ENCODE measurements at places on chromosomes 6 and 20.

DNA sequence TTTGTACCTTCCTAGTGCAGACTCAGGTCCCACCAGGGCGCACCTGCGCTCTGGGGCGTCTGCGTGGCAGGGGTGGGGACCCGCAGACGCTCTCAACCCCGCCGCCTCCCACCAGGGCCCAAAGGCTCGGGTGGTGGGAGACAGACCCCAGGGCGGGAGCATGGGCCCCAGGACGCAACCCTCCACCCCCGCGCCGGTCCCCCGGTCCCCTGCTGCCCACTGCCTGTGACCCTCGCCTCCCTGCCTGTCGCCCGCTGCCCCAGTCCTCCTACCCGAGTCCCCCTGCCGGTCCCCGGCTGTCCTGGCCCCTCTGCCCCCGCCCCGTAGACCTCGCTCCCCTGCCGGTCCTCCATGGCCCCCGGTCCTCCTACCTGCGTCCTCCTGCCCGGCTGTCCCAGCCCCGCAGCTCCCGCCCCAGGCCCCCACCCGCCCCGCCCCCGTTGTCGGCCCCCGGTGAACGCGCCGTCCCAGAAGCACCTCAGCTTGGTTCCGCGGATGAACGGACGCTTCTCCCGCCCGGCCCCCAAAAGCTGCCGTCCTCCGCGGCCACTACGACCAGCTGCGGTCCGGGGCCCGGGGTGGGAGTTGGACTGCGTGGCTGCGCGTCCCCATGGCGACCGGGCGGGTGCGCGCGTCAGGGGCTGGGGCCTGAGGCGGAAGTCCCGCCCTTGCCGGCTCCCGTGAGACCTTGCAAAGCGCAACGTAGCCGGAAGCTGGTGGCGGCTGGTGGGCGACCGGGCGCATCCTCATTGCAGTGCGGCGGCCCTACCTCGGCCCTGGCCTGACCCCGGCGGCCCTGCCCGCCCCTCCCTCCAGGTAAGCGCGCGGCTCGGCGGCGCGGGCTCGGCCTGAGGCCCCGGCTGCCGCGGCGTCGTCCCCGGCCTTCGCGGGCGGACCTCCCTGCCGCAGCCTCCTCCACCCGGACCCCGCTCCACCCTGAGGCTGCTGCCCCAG, at the start of gene ARFGAP1:
TSS of gene ARFGAP1 (plus strand) at position 709 of the 954 bp plus-strand sequence. CDS start 2,768 bp downstream, outside the sequence.
- peak; percentile 80 for DNase-seq

- no peak for DNase-seq
Observed at GRCh38 chr20:62061851-62062423, 3.7 kb downstream of the TAF4 start.

GRCh38 chr6:159357211-159357915, 188.2 kb downstream of the FNDC1 start:
- DNase-seq = no peak

DNA sequence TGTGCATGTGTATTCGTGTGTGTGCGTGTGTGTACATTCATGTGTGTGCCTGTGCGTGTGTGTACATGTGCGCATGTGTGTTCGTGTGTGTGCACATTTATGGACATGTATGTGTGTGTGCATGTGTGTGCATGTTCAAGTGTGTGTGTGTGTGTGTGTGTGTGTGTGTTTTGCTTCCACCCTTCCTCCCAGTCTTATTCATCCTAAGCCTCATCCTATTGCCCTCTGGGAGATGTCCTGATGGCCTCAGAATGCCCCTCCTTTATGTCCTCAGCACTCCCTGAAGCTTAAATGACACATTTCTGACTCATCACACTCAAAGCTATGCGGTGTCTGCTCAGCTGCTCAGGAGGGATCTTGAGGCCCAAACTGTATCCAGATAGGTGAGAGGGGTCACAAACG, 76.6 kb upstream of the CCDC167 start:
- no peak for DNase-seq

GRCh38 chr6:157571269-157571668, 190.3 kb downstream of the ZDHHC14 start:
- DNase-seq = no peak

- no peak for DNase-seq
Observed at GRCh38 chr6:54057058-54057457, 54.2 kb upstream of the MLIP start.

GRCh38 chr6:104252276-104252675, 607.4 kb downstream of the HACE1 start:
- no peak for DNase-seq

- DNase-seq = no peak
Observed at GRCh38 chr6:148599967-148600426, 146.8 kb upstream of the UST start.

DNA sequence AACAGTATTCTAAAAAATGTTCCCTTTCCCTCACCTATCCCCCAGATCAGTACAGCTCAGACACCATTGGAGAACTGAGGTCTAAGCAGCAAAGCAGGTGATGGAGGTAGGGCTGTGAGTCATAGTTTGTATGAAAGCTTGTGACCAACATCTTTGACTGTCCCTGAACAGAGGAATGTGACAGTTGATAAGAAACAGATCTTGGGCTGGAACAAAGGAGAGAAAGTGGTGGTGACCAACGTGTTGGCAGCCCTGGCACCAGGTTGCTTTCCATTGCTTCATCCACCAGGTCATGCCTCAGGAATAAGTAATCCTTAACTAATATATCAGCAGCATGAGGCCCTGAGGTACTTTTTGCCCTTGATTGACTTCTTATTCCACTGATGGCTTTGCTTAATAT, 19.9 kb upstream of the CRIP3 start:
- DNase-seq = no peak

DNA sequence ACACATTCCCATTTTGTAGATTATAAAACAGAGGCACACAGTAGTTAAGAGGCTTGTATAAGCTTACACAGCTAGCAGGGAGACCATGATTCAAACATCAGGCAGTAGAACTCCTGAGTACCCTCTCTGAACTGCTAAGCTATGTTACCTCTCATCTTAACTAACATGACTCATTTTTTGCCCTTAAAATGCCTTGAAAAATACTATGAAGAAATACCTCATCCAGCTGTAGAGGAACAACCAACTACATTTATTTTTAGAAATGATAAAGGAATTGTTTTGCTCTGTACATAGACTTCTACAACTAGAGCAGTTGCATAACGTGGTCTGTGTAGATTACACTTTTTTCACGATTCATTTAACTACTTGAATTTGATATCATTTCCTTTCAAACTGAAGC, 102.1 kb downstream of the FLRT3 start:
- no peak for DNase-seq

- DNase-seq = no peak
Observed at GRCh38 chr6:115898246-115898645, 162.4 kb downstream of the FRK start.

DNA sequence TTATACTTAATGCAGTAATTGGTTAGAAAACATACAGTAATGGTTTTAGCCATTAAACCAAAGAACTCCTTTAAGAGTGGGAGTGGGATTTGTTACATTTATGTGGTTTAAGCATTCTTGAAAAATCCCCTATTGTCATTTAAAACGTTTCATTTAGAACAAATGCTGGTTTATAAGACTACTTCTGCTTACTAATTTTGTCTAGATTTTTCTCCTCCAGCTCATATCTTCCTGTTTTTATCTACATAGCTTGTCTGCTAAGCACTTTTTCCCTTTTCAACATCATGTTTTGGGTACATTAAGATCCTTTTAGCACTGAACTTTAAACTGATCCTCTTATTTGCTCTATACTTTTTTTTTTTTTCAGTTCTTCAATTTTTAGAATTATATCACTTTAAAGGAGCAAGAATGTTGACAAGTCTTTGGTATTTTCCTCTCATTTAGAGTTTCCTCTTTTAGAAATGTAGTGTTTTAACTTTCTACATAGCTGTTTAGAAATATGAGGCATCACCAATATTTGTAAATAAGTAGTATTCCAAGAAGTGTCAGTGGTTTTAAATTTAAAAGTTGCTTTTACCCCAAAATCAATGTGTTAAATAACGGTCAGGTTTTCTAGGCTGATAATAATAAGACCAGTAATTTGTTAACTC, 80.9 kb downstream of the SESN1 start:
- DNase-seq = no peak

DNA sequence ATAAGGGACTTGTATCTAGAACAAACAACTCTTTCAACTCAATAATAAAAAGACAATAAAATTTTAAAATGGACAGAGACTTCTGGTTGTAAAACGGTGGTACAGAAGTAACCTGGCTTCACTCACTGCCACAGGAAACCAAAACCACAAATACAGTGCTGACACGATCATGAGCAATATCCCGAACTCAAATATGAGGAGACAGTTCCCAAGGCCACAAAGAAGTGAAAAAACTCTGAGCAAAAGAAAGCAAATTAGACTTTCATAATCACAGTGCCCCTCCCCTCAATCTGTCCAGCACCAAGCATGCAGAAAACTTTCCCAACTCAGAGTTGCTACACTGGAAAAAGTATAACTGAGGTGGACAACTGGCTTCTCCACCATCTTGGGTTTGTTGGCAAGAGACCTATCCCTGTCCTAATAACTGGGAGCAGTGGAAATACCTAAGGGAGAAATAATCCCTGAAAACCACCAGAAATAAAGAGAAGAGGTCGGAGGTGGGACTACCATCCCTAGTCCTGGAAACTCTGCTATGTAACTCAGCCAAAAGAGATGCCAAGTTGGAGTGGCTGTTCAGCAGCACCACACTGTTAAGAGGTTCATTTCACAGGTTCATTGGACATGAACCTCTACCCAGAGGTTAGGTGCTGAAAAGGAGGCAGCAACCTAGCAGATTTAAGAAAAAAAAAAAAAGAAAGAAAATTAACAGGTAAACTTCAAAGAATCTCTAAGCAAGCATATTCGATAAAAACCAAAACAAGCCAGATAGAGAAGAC, 55.5 kb downstream of the REV3L start:
- DNase-seq = no peak

DNA sequence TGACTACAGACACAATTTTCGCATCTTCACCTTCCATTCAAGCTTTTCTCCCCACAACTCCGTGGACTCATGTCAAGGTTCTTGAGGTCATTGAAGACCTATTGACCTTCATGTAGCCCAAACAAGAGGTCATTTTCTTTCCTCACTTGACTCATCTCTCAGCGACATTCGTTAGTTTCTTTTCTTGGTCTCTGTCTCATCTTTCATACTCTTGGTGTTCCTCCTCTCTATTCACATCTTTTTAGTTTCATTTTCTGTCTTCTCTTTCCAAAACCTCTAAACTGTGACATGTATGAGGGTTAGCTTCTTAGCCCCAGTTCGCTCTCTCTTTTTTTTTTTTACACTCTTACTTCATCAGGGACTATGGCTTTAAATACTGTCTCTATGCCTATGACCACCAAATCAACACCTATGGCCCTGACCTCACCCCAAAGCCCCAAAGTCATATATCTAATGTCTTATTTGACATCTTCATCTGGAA, 128.6 kb upstream of the BACH2 start:
- DNase-seq = no peak

- no peak for DNase-seq
Observed at GRCh38 chr20:43323592-43323991, 133.9 kb upstream of the PTPRT start.

DNA sequence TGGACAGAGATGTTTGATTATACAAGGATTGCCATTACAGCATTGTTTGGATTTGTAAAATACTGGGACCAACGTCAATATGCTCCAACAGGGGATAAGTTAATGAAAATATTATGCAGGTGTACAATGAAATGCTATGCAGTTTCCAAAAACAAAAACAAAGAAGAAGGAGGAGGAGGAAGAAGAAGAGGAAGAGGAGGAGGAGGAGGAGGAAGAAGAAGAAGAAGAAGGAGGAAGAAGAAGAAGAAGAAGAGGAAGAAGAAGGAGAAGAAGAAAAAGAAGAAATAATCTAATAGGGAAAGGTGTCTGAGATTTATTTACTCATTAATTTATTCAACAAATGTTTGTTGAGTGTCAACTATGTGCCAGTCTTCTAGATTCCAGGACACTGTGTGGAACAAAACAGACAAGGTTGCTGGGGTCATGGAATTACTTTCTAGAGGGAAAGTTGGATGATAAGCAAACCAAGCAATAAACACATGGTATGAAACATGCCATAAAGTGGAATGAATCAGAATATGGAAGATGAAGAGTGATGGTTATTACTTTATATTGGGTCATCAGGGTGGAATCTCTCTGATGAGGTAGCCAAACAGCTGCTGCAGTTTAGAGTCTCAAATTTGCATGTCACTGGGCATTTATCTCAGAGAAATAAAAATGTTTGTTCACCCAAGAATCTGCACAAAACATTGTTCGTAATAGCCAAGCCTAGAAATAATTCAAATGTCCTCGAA, 6.3 kb upstream of the TRIM27 start:
- no peak for DNase-seq

DNA sequence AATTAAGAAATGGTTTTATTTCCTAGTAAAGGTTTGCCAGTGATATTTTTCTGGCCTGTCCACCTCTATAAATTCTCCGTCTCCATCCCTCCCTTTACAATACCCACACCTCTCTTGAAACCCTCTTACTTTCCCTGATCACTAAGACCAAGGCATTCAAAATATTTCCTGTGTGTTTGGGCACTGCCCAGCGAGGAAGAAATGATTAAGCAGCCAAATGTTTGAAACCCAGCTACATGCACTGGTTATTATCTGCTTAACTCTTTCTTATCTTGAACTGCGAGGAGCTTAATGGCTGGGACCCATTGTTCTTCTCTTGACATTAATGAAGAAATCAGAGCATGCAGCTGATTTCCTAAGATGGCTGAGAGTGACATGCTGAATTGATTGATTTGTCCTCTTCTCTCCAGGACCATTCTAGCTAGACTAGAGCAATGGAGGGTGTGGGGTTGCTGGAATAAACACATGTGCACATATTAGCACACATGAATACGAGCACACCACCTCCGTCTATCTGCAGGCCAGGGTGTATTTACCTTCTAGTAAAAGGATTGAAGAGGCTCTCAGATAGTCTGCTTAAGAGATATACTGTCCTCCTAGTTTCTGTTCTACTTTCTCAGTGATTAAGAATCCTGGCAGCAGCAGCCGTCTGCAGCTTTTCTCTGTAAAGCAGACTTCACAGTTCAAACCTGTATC, 46.1 kb upstream of the PRDM1 start:
- DNase-seq = no peak

DNA sequence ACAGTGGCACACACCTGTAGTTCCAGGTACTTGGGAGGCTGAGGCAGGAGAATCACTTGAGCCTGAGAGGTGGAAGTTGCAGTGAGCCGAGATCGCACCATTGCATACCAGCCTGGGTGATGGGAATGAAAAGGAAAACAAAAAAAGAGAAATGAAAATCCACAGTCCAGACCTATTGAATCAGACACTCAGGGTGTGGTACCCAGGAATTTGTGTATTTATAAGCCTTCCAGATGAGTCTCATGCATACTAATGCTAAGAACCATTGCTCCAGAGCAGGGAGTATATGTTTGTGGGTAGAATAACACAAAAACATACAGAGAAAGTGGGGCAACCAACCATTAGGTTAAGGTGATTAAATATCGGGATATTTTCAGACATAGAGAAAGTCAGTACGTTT, 36.1 kb upstream of the PLCB4 start:
- no peak for DNase-seq

- no peak for DNase-seq
Observed at GRCh38 chr20:18031050-18031449, 26.7 kb downstream of the OVOL2 start.

- peak; percentile 27 for DNase-seq
Observed at GRCh38 chr6:11538052-11538818, 686 bp downstream of the TMEM170B start.

DNA sequence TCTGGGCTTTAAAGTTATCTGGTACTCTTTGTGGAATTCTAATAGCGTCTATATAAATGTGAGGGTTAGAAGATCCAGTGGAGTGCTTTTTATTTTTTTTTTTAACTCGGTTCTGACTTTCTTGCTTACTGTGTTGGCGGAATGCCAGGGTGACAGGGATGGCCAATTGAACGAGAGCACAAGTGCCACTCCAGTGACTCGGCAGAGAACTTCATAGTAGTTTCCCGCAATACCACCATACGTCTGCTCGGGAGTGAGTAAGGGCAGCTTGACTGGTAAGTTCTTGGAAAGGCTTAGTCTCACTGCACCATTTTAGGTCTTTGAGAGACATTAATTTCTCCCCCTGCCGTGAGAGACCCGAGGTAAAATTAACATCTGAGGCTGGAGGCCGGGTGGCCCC, 49.4 kb upstream of the TULP1 start:
- no peak for DNase-seq

All from T-helper 9 cell (primary cell).